ENCODE measurements at places on chromosomes 12 and 14.

DNA sequence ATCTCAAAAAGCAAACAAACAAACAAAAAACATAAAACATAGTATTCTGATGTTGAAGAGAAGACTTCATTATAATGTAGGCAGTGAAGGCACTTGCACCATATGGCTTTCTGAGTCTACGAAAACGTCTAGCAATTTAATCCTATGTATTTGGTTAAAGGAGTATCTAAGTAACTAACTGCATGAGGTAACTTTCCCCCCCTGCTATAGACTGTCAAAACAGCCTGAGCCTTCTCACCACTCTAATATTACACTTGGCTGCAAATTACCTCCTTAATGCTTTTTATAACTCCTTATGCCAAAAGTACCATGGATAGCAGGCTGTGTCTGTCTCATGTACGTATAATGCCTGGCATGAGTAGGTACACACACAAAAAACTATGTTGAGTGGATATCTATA is 607.6 kb upstream of the FLRT2 start:
- no peak for DNase-seq

- no peak for DNase-seq
These were observed 30.1 kb downstream of the MAX start for GRCh38 chr14:65072256-65072655.

- DNase-seq = no peak
These were observed 474.9 kb downstream of the ATP23 start for GRCh38 chr12:58416236-58416635.

DNA sequence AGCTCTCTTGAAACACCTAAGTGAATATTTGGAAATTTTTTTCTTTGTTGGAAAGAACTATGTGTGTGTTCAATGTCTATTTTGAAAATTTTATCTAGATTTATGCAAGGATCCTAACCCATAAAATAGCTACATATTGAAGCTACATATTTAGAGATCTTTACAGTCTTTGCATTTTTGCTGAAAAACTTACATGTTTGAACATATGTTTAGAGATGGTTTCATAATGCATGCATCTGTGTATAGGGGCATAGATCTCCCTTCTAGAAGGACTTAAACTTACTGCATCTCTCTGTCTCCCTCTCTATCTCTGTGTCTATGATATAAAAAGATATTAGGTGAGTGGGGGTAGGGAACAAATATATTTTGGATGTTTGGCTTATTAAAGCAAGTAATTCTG is 8.2 kb upstream of the HOXC4 start:
- DNase-seq = no peak

DNA sequence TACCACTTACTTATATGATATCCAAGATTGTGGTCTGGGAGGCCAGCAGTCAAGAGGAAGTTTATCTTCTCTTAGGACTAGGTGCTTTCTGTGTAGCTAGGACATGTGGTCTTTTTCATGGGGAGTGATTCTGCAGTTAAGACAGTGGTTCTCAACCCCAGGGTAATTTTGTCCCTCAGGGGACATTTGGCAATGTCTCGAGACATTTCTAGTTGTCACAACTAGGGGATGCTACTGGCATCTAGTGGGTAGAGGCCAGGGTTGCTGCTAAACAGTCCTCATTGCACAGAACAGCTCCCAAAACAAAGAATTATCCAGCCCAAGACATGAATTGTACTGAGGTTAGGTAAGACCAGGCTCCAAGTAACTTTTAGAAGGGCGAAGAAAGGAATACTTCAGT is 20.0 kb downstream of the AMDHD1 start:
- no peak for DNase-seq

- no peak for DNase-seq
These were observed 953 bp upstream of the NXPH4 start for GRCh38 chr12:57215668-57216013.

GRCh38 chr14:105280525-105280924 is 20.3 kb downstream of the BRF1 start:
- DNase-seq = no peak

DNA sequence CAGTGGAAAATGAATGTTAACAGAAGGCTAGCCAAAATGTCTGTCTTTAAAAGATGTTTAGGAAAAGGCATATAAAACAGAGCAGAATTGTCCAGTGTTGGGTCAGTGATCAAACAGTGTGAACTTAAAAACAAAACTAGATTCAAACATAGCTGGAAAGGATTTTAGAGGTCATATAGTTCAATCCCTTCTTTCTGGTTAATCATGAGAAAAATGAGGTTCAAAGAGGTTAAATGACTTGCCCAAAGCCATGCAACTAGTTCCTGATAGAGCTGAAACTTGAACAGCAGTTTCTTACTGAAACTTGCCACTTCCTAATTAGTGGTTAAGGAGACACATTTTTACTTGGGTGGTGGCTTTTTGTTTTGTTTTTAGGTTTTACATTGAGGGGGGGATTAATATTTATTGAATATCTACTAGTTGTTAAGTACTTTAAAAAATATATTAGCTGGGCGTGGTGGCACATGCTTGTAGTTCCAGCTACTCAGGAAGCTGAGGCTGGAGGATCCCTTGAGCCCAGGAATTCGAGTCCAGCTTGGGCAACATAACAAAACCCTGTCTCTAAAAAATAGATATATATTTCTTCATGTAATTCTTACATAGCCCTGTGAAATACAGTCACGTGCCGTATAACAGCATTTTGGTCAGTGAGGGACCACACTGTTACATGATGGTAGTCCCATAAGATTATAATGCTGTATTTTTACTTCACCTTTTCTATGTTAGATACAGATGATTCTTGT is 20.4 kb downstream of the ACVR1B start:
- no peak for DNase-seq

DNA sequence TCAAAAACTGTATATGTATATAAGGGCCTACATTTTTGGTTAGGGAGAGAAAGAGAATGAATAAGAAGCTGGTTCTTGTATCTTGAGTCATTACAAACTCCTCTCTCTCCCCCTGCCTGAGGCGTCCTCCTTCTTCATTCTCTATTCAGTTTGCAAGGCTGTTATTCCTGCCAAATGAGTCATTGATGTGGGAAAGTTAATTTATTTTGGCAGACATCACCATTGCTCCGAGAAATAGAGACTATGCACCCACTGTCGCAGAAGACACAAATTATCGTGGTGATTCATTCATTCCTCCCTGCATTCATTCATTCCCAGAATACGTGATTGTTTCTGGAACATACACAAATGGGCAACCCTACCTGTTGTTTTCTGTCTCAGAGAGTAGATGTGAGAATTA is 112.5 kb upstream of the MED13L start:
- DNase-seq = no peak

- no peak for DNase-seq
These were observed 50.7 kb downstream of the FLRT2 start for GRCh38 chr14:85580536-85581140.

- no peak for DNase-seq
These were observed 10.7 kb downstream of the DAAM1 start for GRCh38 chr14:59199205-59199604.

- DNase-seq = no peak
These were observed 114.8 kb downstream of the PLEKHA5 start for GRCh38 chr12:19244312-19244711.

DNA sequence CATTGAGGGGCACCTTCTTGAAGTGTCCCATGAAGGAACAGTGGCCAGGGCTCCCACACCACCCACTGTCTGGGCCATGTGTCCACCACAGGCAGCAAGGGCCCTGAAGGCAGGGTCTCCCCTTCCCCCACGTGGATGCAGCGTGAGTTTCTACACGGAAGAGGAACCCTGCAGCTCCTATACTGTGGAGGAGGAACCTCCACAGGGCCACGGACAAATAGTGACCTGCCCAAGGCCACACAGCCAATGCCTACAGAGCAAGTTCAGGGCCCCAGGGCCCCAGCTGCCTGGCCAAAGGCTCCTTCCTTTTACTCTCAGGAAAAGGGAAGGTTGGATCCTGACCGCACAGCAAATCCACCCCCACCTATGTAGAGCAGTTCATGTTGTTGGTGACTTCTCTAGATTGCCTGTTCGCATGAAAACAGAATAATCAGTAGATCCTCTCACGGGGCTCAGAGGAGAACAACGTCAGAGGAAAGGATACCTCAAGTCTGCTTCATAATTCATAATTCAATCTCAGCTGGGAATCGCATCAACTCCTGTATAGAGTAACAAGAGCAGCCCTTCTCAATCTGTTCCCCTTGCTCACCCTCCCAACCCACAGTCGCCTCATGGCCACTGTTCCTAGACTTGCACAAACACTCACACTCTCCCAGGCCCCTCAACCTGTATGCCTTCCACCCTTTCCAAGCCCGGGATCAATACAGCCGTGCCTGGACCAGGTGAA is 11.1 kb upstream of the KRT73 start:
- no peak for DNase-seq

DNA sequence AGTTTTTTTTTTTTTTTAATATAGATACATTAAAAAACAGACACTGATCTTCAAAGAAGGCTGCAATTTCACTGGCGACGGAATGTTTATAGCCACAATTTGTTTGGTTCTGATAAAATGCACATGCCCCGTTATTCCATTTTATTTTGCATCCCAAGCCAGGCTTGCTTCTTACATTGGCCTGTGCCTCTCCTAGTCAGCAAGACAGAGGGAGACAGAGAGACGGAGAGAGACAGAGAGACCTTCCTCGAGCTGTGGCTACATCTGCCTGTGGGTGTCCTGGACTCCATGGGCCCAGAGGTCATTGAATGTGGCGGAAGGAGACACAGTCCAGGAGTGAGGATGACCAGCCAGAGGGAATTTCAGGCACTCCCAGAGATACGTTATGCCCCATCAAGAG is 926.6 kb downstream of the VRK1 start:
- DNase-seq = no peak

- DNase-seq = no peak
These were observed 463.6 kb downstream of the NRXN3 start for GRCh38 chr14:78633752-78634151.

GRCh38 chr12:108542320-108542719 is 18.7 kb downstream of the SART3 start:
- no peak for DNase-seq

DNA sequence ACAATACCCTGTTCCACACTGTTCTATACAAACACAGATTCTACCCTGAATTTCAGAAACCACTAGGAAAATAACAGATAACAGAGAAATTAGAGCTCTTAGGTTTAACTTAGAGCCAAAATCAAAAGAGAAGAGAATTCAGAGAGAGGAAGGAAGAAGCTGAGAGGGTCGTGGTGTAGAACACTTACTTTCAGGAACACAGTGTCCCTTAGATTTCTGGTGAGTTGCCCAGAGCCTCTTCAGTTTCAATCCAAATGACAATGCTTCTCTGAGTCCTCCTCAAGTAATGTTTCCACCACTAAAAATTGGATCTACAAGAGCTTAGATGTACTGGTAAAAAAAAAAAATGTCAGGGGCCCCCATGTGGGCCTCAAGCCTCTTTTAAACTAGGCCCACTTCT is 2.6 kb downstream of the YAF2 start:
- no peak for DNase-seq

DNA sequence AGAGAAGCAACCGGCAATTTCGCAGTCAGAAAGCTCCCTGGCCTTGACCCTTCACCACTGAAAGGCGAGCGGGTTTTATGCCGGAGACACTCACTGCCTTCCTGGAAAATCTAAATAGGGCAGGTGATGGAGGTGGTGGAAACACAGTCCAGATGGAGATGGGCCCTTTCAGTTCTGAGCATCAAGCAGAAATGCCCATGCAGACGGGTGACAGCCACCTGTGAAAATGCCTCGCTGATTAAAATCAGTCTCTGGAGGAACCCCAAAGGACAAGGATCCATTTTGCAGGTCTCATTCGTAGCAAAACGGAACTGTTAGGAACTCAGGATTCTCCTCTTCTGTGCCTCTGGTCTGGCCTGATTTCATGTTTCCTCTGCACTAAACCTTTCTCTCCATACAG is 74.2 kb downstream of the FZD10 start:
- no peak for DNase-seq

GRCh38 chr14:28785096-28785952 is 18.7 kb downstream of the FOXG1 start:
- no peak for DNase-seq

DNA sequence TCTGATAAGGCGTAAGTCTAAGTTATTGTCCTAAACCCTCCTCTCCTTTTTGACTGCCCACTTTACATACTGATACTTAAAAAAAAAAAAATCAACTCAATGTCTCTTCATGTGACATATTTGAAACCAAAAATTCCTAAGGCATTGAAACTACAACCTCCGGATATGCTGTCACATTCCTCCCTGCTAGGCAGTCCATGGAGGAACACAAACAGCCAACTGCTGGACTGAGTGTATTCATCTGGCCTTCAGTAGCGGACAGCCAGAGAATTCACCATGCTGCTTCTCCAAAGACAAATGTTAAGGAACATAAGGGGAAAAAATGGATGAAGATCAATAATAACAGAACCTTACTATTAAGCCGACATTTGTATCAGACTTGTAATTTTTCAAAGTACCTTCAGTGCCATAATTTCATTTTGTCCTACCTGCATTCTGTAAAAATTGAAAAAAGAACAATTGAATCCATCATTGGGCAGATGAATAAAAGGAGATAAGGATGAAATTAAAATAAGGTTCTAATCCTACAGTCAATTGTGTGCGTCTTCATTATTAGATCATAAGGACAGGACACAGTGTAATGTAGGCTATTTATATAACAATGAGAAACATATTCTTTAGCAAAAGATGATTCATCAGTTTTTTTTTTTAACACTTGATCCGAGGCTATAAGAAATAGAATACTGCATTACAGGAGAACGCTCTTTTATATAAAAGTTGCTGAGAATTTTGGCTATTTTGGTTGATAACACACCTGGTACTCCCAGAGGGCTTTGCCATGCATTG is 12.2 kb downstream of the RERG start:
- DNase-seq = no peak

- DNase-seq = no peak
These were observed 658.5 kb downstream of the DIO2 start for GRCh38 chr14:79552778-79553177.

GRCh38 chr12:128336204-128337070 is 69.5 kb downstream of the TMEM132C start:
- no peak for DNase-seq

DNA sequence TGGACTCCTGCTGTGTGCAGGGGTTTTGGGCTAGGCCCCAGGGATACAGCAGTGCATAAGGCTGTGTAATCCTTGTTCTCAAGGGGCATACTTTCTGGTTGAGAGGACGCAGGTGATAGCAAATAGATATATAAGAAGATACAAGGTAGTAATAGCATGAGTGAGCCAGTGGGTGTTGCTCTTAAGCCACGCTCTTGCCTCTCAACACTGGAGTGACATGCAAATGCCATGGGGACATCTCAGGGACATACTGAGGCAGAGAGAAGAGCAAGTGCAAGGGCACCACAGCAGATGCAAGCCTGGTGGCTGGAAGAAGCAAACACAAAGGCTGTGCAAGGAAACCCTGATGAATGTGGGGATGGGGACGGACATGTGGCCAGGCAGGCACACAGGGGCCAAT is 223.3 kb downstream of the CHST11 start:
- no peak for DNase-seq

DNA sequence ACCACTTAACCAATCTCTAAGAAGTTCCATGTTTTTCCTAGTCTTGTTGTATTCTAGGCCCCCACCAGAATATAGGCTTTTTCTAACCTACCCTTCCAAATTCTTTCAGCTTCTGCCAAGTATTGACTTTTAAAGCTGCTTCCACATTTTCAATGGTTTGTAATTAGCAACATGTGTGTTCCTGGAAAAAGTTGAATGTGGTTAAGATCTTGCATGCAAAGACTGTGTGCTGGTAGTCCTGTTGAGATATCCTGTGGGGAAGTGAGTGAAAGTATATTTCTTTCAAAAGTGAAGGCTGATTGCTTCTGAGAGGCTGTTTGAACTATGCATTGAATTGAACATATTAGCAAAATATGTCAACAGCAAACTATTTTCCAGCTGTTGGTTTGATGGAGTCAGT is 646 bp upstream of the OR6C4 start:
- no peak for DNase-seq

GRCh38 chr14:104367866-104368750 is 211.5 kb upstream of the C14orf180 start:
- DNase-seq = no peak
